ENCODE measurements at places on chromosomes 7 and 10.

DNA sequence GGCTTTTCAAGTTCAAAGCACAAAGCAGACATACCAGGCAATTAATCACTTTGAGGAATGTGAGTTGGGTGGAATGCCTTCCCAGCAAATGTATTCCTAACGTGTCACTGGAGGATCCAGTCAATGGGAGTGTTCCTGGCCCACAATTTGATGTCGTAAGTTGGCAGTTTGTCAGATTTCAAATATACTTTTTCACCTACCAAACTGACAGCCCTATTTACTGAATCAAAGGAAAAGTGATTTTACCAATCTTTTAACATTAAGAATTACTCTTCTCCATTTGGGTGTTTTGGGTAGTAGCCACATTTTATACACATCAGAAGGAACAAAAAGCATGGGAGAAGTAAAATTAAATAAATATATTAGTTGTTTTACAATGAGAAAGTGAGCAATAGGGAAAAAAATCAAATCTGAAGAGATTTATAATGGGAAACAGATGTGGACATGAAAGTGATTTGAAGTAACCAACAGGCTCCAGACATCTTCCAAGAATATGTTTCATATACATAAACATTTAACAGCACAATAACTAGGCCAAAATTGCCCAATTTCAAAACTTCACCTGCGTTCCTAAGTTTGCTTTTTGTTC, 222.9 kb downstream of the MTERF1 start:
- peak; percentile 72 for DNase-seq

- no peak for DNase-seq
Measured at GRCh38 chr10:116696919-116697318, 45.4 kb downstream of the HSPA12A start.

- DNase-seq, result no peak
Measured at GRCh38 chr10:96222441-96222840, 48.9 kb downstream of the BLNK start.

DNA sequence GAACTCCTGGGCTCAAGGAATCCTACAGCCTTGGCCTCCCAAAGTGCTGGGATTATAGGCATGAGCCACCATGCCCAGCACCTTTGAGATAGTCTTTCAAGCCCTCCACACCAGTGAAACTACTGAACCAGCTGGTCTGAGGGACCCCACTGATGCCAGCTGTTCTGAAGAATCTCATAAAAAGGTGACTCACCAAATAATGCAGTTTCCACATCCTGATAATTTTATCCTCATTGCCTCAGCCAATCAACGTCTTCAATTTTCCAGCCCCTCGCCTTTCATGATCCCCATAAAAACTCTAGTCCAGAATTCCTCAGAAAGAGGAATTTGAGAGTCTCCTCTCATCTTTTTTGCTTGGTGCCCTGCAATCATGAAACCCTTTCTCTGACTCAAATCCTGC, 1691.6 kb upstream of the LRRTM3 start:
- peak; percentile 11 for DNase-seq

- no peak for DNase-seq
Measured at GRCh38 chr10:19014498-19014897, 34.1 kb upstream of the MALRD1 start.

DNA sequence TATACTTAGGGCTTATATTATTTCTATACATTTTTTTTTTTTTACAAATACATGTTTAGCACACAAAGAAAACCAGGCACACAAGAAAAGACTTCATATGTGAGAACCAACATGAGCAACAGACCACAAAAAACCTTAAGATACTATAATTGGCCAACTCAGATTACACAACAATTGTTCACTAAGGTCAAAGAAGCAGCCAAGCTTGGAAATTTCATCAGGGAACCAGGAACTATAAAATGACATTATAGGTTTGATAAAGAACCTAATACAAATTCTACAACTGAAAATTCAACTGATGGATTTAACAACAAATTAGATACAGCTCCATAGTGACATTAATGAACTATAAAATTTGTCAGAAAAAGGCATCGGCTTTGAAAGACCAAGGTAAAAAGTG, 4.4 kb upstream of the LUC7L2 start:
- DNase-seq, result no peak

DNA sequence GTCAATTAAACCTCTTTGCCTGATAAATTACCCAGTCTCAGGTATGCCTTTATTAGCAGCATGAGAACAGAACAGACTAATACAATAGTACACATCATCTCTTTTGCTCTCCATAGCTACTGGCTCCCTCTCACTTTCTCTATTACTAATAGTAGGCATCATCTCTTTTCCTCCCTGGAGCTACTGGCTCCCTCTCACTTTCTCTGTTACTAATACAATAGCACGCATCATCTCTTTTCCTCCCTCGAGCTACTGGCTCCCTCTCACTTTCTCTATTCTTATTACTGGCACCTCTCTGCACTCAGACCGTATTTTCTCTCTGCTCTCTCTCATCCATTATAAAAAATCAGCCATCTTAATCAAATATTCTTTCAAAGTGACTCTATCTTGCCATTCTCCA, 37.1 kb downstream of the SLC25A13 start:
- DNase-seq, result no peak

GRCh38 chr7:90579181-90579688, 16.9 kb upstream of the CDK14 start:
- DNase-seq, result no peak

GRCh38 chr7:153543232-153543631, 509.0 kb upstream of the DPP6 start:
- no peak for DNase-seq

GRCh38 chr10:86343761-86344160, 22.8 kb downstream of the GRID1 start:
- DNase-seq, result no peak

GRCh38 chr7:37112876-37113275, 335.8 kb downstream of the ELMO1 start:
- DNase-seq, result no peak

GRCh38 chr7:33109758-33110238, 594 bp upstream of the RP9 start:
- DNase-seq, result no peak

GRCh38 chr10:68826764-68827591, at the start of gene STOX1:
Gene STOX1 (plus strand): TSS chr10:68827531. CDS start chr10:68827624, 93 bp downstream.
- peak; percentile 15 for DNase-seq

- DNase-seq, result no peak
Measured at GRCh38 chr10:90847436-90847835, 10.4 kb downstream of the HTR7 start.

DNA sequence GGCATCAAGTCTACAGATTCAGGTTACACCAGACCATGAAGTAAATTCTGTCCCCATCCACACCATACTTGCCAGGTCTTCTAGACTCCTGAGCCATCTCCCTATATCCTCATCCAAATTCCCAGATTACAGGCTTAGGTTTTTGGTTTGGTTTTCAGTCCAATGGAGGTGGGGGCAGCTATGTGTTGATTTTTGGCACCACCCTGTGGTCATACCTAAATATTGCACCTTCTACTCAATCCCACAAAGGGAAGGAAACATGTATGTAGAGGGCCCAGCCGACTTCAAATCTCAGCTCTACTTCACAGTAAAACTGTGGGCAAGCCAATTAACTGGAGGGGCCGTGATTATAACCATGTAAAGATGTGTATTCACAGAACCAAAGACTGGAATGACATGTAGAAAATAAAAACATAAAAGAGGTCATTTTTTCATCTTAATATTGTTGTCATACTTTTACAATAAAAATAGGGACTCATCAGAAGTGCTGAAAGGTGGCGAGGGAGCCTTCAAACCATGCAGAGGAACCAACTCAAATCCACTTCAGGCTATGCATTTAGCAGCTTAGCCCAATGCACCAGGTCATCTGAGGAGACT, 19.8 kb downstream of the ERCC6 start:
- DNase-seq, result no peak

DNA sequence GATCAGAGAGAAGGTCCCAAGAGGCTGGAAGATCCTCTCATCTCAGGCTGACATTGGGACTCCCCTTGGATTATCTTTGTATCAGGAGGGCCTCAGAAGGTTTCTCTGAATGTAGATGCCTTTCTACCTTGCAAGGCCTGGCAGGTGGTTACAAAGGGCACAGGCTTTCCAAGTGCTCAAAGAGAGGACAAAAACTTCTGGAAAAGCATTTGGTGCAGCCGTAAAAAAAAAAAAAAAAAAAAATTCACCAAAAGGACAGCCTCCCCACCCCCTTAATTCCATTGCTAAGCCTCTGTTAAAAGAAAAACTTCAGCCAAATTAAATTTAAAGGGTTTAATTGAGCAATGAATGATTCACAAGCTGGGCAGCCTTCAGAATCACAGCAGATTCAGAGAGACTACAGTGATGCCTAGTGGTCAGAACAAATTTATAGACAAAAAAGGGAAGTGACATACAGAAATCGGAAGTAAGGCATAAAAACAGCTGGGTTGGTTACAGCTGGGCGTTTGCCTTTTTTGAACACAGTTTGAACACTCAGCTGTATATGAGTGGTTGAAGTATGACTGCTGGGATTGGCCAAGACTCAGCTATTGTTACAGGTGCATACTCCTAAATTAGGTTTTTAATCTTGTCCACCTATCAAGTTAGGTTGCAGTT, 42.5 kb upstream of the LRGUK start:
- no peak for DNase-seq

- DNase-seq, result no peak
Measured at GRCh38 chr7:50037086-50037485, 56.0 kb downstream of the ZPBP start.

All from HS-5 (cell line).